NCI-H1105 treated with DMSO at 0.1 percent for 48 hours (cell line): ENCODE measurements at places on chromosomes 7 and 10.

DNA sequence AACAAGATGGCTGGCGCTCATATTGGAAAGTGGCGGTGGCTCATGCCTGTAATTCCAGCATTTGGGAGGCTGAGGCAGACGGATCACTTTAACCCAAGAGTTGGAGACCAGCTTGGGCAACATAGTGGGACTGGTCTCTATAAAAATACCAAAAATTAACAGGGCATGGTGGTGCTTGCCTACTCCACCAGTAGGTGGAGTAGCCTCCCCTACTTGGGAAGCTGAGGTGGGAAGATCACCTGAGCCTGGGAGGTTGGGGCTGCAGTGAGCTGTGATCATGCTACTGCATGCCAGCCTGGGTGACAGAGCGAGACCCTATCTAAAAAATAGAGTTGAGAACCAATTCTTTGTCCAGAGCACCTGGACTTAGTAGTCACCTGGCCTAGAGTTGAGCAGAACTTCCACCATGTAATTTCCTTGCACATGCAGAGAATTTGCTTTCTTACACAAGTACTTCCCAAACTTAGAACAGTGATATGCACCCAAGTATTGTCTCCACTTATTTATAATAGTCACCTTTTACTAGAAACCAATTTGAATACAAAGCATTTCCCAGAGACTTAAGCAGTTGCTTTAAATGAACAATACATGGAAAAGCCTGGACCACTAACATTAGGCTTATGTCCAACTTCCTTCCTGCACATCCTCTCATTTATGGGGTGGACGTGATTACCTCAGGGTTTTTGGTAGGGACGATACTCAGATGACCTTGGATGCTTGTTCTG, 15.9 kb downstream of the LAMB4 start:
- peak; percentile 71 for DNase-seq

DNA sequence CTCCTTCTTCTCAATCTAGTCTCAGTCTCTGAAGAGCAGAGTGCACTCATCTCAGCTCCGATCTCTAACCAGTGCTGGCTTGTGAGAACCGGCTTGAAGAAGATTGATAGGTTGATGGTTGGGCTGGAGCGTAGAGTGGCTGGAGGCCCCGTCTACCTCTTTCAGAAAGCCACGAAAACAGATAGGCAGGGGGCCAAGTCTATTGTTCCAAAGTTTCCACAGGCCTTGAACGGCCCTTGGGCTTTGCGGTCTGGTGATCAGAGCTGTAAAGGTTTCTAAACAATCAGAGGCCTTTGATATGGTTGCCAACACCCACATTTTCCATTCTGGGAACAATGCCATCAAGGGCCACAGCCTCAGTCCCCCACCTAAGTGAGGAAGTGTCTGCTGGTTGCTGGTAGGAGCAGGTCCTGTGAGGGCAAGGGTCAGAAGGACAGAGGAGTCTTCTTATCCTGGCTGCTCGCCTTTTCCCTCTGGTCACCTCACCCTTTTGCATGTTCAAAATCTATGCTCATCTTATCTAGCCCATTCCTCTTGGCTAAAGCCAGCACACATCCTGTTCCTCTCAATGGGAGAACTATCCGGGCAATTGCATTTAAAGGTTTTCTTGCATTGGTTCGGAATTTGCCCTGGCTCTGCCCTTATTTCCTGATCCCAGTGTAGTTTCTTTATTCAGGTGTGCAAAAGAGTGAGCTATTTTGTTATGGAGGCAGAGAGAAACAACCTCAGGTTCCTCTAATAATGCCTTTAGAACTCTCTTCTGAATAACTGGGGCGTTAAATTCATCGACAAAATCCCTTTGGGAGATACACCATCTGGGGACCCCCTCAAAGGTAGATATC, 70.3 kb upstream of the KMT2E start:
- peak; percentile 85 for DNase-seq

- no peak for DNase-seq
Measured at GRCh38 chr10:109939315-109939961, 16.1 kb upstream of the XPNPEP1 start.

DNA sequence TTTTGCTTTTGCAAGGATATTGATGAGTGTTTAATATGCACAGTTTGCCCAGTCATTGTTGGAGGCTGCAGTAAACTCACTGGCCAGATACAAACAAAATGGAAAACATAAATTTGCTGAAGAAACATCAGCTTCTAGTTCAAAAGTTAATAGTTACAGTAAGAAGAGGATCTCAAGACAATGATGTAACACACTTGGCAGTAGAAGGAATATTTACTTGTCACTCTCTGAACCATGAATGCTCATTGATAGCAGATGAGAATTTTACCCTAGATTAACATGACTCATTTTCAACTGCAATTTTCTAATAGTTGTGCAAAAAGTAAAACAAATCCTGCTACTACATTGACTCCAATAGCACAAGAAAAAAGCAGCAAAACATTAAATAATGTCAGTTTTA, 47.7 kb downstream of the VWC2 start:
- no peak for DNase-seq

- no peak for DNase-seq
Measured at GRCh38 chr7:22109761-22110160, 164.1 kb upstream of the CDCA7L start.
